Stimulated activated CD8-positive, alpha-beta memory T cell treated with anti-CD3 and anti-CD28 coated beads, Interleukin-4, amount 100 ng/mL, for 1 hour (primary cell): ENCODE measurements at places on chromosomes 2 and 18.

DNA sequence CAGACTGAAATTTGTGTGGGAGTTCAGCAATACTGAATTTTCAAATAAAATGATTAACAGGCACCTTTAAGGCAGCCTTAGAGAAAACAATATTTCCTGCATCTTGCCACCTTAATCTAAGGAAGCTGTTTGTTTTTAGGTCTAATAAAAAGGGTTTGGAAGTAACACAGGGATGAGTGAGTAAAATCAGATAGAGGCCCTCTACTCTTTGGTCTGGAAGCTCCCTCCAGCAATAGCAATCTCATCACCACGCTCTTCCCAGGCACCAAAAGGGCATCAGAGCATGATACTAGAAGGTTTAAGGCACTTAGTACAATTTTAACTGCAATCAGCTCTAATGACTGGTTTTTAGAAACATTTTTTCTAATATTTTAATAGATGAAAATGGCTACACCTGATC lies 155.6 kb downstream of the VWC2L start:
- no peak for DNase-seq

- no peak for DNase-seq
Observed at GRCh38 chr2:237309011-237309410, 105.0 kb downstream of the COL6A3 start.

- DNase-seq: no peak
Observed at GRCh38 chr2:238379096-238379810, 47.5 kb upstream of the ASB1 start.

DNA sequence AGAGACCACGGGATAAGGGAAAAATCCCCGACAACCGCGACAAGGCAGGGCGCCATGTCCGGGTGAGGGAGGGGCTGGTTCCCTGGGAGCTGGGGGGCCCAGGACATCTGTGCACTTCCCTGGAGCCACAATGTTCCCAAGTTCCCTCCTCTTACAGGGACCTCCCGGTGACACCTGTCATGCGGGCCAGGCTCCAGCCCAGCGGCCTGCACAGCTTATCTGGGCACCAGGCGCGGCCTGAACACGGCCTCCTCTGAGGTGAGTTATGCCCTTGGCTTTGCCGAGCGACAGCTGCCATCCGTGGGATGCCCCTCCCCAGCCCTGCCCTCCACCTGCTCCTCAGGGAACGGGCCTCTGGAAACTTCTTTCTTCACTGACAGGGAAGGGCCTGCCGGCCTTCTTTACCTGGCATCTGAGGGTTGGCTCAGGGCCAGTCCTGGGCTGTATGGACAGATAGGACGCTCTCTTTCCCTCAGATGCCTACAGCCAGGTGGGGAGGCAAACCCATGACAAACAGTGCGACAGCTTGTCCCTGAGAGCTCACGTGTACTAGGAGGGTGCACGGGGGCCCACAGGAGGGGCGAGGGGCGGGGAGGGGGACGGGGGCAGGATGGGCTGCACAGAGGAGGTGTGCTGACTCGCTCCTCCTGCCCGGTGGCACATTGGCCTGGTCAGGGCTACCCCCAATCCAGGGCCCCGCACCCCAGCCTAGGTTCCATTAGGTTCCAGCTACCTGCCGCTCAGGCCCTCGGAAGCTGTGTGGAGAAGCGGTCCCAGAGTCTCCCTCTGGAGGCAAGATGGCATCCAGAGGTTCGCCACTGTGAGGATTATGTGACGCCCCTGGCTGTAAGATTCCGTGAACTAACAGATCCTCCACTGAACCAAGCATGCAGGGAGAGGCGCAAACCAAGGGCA lies 34.9 kb upstream of the HPCAL1 start:
- no peak for DNase-seq

DNA sequence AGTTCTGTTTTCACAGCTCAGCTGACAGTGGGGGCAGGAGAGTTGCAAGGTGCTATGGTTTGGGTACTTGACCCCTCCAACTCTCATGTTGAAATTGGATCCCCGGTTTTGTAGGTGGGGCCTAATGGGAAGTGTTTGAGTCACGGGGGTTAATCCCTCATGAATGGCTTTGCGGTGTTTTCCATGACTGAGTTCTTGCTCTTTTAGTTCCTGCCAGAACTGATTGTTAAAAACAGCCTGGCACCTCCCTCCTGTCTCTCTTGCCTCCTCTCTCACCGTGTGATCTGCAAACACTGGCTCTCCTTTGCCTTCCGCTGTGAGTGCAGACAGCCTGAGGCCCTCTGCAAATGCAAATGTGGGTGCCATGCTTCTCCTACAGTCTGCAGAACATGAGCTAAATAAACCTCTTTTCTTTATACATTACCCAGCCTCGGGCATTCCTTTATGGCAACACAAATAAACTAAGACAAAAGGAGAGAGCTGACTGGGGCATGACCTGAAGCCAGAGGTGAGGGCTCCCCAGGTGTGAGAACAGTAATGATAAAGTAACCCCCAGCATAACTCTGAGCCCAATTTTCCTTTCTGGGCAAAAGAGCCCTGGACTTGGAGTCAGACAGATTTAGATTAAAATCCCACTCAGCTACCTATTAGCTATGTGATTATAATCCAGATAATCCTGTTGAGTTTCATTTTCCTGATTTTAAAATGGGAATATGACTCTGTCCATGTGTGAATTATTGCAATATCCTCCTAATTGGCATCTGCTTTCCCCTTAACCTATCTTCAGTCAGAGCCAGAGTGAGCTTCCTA lies 64.9 kb upstream of the CAPN13 start:
- no peak for DNase-seq

GRCh38 chr2:136069773-136070172 lies 48.2 kb downstream of the CXCR4 start:
- no peak for DNase-seq

DNA sequence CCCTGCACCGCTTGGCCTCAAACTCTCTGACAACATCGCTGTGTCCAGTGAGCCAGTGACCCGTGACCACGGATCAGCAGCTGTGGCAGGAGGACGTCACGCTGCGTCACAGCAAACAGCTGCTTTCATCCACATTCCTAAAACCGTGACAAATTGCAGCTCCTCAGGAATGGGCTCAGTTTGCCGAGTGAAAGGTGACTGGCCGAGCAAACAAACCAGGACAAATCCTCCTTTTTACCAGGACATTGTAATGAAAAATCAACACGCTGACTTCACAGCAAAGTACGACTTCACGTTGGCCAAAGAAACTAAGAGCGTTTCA lies 57.6 kb downstream of the PXDN start:
- DNase-seq: no peak

- no peak for DNase-seq
Observed at GRCh38 chr2:22998359-22998758, 386.6 kb upstream of the KLHL29 start.

DNA sequence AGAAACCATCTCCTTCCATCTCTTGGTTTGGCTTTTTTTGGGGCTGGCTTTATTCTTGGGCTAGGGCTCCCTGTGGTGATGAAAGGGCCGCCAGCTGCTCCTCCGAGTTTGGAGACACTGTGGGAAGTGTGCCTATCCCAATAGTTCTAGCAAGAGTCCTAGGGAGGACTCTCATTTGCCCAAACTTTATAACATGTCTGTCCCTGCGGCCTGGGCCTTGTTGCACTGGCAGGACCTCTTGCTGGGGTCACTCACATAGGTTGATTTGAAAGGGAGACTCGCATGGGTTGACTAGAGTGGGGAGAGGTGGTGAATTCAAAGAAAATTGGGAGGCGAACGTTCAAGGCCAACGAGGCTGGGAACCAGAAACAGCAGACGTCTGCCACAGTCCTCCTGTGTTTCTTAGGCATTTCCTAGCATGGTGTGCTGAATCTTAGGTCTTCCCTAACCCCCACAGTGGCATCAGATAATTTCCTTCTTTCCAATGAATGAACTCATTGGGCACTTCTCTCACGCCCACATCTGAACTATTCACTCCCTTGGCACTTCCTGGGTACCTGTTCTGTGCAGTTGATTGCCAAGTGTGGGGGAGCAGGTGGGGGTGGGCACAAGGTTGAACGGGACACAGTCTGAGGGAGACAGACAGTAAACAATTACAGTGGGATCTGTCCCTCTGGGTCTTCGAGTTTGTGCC lies 26.8 kb downstream of the NIFK start:
- no peak for DNase-seq

DNA sequence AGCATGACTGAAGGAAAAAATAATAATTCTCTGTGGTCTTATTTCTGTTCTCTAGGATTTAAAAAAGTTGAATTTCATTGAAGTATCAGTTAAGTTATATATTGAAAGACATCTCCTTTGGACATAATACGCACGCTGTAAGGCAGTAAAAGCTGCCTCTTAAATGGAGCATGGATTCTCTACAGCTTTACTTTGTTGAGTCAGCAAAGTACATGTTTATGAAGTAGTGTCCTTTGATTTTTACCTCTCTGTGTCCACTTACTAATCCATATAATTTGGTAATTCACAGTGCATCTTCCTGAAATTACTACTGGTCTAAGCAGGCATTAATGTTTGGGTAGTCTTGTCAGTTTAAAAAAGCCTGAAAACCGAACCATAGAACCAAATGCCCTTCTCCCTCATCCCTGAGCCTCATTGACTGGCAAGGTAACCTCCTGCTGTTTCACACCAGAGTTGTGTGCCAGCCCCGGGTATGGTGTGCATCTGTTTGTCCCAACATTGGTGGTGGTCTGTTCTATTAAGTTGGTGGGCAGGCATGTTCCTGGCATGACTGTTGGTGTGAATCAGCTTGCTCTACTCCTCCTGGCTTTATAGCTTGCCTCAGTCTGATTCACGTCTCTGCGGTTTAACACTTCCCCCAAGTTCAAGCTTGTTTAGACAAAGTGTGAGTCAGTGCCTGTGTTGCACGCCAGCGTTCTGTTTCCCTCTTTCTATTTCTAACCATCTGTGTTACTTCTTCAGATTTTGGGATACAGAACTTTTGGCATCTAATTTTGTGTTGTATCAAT lies 71.0 kb upstream of the ITM2C start:
- DNase-seq: peak; percentile 40

DNA sequence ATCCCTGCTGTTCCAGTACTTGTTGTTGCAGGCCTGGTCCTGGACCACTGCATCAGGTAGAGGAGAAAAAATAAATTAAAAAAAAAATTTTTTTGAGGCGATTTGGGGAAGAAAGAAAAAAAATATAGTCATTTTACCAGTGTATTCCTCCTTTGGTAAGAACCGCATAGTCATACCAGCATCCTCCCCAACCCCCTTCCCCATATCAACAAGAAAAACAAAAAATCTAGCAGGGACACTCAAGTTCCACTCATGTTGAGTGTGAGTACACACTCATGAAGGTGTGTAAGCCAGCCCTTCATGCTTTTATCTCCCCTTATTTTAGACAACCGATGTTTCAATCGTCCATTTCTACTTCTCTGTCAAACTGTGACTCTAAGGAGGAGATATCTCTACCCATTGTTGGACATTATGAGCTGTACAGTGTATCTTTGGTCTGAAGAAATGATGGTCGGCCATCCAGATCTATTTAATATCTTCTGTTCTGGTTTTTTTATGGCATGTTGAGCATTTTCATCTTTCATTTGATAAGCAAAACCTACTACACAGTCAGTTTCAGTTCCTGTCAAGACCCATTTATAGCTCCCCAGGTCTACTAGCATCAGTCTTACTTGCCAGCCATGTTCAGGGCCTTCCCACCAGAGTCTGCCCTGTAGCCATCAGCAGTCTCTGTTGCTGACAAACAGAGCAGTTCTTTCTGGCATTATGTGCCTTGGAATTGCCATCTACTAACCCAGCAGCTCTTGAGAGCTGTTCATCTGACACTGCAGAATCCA lies 20.0 kb downstream of the ELP2 start:
- no peak for DNase-seq

DNA sequence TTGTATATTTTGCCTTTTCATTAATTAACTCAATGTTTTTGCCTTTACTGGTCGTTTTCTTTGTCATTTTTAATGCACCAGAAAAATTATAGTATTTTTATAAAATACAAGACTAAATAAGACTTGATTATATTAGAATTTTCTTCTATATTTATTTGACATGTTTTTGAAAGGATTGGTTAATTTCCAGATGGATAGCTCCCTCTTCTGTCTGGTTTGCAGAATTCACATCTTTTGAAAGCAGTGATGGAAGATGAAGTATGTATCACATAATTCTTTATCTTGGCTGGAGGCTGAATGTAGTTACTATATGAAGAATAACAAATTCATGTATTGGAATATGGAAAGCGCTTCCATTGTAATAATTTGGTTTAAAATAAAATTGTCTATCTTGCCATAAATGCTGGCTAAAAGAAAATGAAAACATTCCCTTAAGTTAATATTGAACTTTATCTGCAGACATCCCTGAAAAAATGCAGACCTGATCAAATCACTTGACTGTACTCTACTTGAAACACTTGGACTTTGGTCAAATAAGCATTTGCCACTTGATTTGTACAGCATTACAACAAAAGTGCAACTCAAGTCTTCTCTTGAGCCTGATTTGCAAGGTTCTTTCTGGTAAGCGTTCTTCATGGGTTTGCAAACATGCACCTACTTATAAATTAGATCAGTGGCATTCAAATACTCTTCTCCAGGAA lies 86.3 kb upstream of the EFEMP1 start:
- no peak for DNase-seq

- DNase-seq: no peak
Observed at GRCh38 chr2:27875089-27875881, 14.9 kb downstream of the RBKS start.

- no peak for DNase-seq
Observed at GRCh38 chr18:64695851-64696553, 547.1 kb upstream of the LINC00305 start.

DNA sequence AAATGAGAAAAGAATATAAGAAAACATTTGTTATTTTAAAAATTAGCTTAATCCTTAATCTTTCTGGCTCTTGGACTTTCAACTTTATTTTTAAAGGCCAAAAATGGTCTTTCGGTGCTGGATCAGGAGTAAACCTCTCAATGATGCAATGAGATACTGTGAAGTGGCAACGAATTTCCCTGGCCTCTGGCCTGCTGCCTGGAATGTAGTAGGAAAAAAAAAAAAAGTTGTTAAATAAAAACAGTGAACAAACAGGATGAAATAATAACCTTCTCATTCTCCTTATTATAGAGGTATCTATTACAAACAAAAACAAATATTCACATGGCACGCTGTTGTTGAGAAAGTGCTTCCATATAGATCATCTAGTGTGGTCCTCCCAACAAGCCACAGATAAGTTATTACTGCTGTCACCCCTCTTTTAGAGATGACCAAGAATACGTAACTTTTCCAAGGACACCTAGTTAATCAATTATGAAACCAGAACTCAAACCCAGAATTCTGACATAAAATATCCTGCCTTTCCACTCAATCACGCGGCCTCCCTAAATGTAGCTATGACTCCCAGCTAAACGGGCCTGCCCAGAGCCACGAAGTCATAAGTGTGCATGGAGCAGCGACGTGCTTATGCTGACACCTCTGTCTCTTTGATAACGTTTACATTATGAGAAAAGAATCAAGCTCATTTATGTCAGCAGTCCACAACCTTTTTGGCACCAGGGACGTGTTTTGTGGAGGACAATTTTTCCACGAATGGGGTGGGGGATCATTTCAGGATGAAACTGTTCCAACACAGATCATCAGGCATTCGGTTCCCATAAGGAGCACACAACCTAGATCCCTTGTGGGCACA lies 170.9 kb downstream of the BCL2 start:
- DNase-seq: no peak

GRCh38 chr2:207531032-207531952 lies 1.5 kb downstream of the CREB1 start:
- no peak for DNase-seq
